ENCODE measurements at places on chromosomes 2 and 18.

DNA sequence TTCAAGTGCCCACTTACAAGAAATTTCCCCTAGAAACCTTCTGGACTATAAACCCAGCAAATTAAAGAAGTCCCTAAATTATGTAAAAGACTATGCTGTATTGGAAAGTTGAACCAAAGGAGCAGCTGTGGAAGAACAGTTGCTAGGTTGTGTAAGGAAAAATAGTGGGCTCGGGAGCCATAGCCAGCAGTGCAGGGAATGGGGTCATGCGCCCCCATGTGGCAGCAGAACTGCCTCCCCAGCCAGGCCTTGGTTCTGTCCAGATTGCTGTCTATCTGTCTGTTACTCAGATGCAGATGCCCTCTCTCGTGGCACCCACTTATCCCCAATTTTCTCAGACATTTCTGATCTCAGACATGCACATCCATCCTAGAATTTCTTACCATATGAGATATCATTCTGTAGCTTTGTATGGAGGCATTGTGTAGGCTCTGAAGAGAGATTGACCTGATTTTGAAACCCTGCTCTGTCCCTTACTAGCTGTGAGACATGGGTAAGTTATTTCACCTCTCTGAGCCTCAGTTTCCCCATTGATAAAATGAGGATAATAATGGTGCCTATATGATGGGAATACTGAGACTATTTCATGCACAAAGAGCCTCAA, 258.3 kb downstream of the SS18 start:
- DNase-seq, result peak; percentile 10

DNA sequence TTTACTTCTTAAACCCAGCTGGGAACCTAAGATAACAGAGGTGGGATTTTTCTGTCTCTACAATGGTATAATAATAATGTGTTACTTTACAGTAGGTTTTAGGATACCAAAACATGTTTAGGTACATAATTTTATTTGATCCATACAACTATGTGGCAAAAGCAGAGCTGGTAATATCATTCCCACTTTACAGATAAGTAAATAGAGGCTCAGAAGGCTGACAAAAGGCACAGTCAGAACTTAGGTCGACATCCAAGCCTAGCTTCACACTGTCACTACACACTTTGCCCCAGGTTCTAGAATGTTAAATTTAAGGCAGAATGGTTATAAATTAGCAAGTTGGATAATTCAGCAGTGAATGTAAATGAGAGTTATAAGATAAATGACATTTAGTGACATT, 189.6 kb upstream of the PARD3B start:
- DNase-seq, result no peak

DNA sequence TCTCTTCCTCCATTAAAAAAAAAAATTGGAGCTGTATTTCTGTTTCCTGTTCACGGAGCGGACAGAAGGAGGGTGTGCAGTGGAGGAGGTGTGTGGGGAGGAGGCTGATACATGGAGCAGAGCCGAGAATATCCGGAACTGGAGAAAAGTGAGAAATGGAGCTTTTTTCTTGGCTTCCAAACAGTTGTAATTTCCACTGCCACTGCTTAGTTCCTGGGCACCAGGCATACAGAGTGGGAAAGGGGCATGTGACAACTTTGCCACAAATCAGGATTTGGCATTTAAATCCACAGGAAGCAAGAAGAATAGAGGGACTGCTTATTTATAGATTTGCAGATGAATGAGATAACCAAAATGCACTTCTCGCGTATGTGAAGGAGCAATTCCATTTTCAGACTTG, 71.2 kb downstream of the BCL11A start:
- no peak for DNase-seq

GRCh38 chr2:140990416-140990815, 1140.4 kb downstream of the LRP1B start:
- DNase-seq, result no peak

- DNase-seq, result no peak
Observed at GRCh38 chr2:174059178-174059883, 94.2 kb upstream of the SP3 start.

- DNase-seq, result no peak
Observed at GRCh38 chr2:60429681-60430080, 123.8 kb downstream of the BCL11A start.

DNA sequence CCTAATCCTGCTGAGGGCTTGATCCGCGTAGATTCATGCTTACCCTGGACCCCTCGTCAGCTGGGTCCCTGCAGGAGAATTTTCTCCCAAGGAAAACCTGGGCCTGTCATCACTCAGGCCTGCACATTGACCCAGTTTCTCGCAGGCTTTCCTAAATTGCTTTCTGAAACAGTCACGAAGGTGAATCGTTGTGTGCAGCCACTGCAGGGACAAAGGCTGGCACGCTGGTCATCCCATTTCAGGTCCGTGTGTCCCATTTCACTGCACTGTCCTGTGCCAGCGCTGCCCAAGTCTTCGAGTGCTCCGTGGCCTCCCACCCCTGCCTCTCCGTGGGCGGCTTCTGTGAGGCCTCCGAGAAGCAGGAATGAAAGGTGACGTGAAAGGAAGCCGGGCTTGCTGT, 62.8 kb upstream of the YWHAQ start:
- no peak for DNase-seq

GRCh38 chr2:148928395-148928794, 53.4 kb downstream of the KIF5C start:
- no peak for DNase-seq

DNA sequence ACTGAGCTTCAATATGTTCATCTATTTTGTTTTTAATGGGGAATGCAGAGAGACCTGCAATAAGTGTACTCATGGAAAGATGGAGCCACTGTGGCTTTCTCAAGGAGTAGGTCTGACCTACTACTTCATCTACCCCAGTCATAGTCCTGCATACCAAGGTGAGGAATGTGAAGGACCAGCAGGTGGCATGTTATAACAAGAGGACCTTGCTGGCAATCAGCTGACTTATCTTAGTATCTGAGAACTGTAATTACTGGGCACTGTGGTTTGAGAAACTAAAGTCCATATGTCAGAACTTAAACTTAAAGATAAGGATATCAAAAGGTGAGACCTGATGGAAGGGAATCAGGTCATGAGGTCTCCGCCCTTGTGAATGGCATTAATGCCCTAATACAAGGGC, 1104.2 kb downstream of the BCL11A start:
- DNase-seq, result no peak

- DNase-seq, result no peak
Observed at GRCh38 chr18:31774962-31775361, 14.3 kb upstream of the SLC25A52 start.

DNA sequence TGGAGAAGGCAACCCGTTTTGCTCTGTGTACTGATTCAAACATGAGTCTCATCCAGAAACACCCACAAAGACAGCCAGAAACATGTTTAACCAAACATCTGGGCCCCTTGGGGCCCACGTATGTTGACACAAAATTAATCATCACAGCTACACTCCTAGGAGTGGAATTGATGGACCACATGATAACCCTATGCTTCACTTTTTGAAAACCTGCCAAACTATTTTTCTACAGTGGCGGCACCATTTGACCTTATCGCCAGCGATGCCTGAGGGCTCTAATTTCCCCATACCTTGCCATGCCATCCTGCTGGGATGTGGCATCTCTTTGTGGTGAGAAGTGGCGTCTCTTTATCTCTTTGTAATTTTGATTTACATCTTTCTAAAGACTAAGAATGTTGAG, 38.5 kb downstream of the PSMG2 start:
- no peak for DNase-seq

DNA sequence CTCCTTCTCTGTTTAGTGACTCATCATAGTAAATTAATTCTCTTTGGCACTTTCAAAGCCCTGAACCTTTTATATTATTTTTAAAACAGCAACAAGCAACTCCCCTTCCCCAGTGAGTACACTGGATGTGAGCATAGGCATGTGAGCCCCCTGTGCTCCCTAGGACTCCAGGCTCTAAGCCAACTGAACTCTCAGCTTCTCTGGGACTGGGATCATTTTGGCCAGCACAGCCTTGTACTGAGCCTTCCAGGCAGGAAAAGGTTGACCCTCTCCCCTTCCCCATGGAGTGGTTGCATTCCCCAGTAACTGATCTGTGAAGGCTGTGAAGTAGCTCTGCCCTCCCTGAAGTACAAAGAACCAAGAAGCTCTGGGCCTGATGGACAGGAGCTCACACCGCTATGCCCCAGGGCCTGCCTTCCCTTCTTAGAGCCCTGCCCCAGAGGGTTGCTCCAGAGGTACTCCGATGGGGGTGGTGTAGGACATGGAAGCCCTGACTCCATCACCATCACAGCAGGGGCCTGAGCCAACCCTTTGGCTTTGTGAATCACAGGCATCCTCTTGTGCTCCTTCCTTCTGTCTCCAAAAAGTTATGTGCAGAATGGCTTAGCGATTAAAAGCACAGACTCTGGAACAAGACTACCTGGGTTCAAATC, 57.8 kb downstream of the ADD2 start:
- DNase-seq, result no peak

DNA sequence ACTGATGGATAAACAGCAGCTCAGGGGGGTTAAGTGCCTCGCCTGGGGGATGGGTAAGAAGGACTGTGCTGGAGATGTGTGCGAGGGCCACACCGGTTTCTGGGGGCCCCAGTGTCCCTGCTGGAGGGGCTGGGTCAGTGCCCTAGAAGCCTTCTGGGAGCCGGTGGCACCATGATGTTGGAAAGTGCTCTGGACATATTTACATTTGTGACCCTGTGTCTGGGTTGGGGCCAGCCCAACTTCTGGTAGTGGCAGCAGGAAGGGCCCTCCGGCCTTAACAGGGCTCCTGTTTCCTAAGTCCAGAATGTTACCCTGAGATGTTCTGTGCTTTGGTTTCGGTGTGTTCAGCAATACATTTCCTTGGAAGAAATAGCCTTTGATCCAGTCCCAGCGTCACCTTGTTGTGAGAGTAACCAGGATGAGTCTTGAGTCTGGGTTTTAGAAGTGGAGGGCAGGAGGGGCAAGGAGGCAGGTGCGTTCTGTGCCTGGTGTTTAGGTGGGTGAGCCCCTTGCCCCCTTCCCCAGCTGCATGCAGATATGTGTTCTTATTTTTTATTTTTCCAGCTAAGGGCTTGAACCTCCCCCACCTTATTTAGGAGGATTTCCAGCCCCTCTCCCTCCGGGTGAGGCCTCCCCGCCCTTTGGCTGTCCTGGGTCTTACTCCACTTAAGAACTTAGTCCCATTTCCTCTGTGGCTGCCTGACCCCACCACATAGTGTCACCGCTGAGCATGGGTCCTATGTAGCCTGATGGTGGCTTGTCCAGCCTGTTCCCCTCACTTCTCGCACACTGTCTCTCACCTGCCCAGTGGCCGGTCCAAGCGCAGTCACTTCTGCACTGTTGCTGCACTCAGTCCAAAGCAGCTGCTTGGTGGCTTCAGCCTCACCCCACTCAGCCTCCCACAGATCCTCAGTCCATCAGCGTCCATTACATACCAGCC, 132.7 kb upstream of the HS6ST1 start:
- no peak for DNase-seq

- DNase-seq, result no peak
Observed at GRCh38 chr2:140696449-140696848, 1434.4 kb downstream of the LRP1B start.

DNA sequence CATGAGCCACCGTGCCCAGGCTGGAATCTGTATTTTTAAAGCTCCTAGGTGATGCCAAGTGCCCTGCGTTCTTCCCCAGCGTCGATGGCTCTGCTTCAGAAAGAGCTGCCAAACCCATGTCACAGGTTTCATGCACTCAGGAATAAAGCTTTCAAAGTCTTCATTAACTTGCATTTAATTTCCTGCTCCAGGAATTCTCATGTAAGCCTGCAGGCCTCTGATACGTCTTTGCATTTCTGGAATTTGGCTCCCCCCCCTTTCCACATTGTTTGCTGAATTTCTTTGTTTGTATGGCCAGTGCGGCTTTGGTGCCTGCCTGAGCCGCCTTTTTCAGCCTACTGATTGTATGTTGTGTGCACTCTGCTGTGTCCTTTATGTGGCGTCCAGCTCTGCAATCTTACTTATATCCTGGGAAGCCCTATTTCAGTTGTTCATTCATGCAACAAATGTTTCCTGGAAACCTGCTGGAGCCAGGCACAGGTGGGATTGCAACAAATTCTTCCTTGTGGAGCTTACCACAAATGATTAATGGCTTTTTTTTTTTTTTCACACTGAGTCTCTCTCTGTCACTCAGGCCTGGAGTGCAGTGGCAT, 17.9 kb upstream of the OTOF start:
- DNase-seq, result no peak

- peak; percentile 51 for DNase-seq
Observed at GRCh38 chr2:222613715-222614331, 42.1 kb downstream of the FARSB start.

DNA sequence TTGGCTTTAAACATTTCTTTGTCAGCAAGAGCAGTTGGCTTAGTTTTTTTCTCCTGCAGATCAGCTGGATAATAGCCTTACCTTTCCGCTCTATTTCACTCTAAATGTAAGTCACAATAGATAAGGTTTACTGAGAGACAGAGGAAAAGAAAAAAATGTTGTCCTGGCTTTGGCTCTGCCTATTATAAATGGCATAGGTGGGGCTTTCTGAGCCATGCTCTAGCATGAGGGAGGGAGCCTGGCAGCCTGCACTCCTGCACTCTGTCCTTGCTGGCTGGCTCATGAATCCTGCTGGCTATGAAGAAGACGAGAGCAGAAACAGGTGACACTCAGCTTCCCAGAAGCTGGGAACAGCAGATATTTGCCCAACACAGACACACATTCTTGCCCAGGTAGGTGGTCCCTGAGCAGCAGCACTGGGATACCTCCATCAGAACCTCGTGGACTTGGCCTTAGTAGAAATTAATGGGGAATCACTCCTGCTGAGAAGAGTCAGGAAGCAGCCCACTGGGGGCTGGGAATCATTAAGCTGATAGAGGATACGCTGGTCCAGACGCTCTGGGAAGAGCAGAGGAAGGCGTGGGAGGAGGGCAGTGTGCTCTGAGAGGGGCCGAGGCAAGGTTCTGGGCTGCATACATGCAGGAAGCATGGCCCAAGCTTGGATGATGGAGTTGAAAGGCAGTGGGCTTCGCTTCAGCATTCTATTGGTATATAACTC, 514.4 kb upstream of the HS6ST1 start:
- DNase-seq, result no peak

GRCh38 chr18:26710470-26711096, 154.9 kb downstream of the AQP4 start:
- no peak for DNase-seq

GRCh38 chr2:60148716-60149115, 404.7 kb downstream of the BCL11A start:
- DNase-seq, result no peak

DNA sequence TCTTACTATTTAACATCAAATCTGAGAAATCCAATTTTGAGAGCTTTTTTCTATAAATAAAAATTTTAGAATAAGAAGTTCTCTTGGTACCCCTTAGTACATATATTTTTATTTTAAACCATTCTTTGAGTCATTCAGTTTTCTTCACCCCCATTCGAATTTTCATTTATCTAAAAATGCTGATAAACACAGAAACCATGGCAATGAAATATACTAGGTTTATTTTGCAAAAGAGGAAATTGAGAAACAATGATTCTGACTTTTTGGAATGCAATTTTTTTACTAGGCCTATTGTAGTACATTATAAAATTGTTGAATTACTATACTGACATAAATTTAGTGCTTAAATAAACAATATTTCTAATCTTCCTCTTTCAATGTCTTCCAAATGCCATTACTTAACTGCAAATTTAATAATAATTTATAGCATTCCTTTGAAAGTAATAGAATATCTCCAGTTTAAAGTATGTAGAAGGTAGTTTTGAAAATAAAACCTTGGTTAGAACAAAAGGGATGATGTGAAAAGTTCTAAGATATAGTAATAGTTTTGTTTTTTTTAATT, 46.3 kb downstream of the TANK start:
- DNase-seq, result no peak

GRCh38 chr2:13014783-13015182, 298.0 kb downstream of the TRIB2 start:
- no peak for DNase-seq

GRCh38 chr2:242060212-242060835, 190.8 kb downstream of the RTP5 start:
- no peak for DNase-seq

- DNase-seq, result no peak
Observed at GRCh38 chr2:169838743-169839489, 11.7 kb downstream of the UBR3 start.
